Astrocyte of the cerebellum (primary cell): ENCODE measurements at places on chromosomes 13 and 19.
A peak's percentile ranks its signal among the peaks of the same experiment; 100 is the strongest.

DNA sequence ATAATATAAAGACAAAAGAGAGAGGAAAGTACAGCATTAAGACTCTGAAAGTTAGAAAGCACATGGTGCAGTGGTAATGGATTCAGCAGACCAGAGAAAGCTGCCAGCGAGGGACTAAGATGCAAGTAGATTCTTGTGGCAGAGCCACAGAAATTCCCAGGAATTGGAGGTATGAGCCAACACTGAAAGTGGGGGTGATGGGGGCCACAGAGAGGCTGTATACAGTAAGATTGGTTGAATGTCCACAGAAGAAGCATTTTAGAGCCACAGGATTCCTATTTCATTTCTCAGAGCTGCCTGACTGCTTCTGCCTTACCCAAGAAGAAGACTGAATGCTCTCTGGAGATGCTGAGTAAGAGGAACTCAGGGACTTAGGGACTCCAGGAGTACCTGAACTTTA, 295.0 kb downstream of the LMO7 start:
- DNase-seq, result peak; percentile 13

GRCh38 chr19:18126097-18126496, 26.9 kb upstream of the PIK3R2 start:
- no peak for DNase-seq

- DNase-seq, result no peak
Measured at GRCh38 chr13:25762795-25763377, 288.9 kb downstream of the SHISA2 start.

DNA sequence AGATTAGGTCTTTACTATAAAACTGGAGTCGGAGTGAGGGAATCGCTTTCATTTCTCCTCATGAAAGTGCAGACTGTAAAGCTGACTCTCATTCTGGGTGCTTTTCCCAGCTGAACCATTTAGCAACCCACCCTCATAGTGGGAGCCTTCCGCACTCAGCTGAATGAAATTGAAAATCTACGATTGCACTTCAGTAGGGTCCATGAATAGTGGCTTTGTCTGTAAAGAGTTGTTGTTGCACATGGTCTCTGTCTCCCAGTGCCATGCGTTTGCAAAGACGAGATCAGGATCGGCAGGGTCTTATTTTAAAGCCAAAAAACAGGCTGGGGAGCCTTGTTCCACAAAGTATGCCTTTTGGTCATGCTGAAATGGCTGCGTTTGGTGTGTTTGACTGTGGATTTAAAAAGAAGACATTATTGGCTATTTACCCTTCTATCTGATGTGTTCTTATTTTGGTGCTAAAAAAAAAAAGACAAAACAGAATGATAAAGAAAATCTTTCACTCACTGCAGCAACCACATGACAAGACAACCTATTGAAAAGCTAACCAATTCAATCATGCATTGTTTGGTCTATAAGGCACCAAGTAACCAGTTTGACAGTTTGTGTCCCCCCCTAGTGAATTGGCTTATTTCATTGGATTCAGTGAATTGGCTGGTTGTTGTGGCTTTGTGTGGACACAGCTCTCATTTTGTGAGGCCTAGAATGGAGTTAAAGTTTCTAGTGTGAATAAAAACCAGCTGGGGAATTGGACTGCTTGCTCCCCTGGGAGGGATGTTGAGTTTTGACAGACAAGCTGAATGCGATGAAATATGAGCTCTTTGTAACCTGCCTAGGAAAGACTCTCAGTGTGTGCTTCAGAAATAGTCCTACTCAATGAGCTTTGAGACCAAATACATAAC, 65.6 kb downstream of the ARHGAP35 start:
- DNase-seq, result no peak

- DNase-seq, result peak; percentile 53
Measured at GRCh38 chr13:51681037-51681678, 96.9 kb downstream of the WDFY2 start.

DNA sequence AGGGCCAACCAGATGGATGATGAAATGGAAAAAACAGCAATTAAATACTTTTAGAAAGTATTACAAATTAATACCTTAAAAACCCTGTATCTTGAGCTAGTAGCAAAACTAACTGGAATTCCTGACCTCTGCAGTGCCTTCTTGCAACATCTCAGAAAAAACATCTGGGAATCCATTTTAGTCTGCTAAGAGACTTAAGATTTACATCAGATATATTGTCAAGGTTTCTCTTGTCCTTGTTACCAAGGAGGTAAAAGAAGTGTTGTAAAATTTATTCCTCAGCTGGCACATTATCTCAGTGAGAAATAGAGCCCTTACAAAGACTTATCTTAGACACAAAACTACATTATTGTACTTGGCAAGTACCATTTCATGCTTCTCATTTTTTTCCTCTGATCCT, 18.5 kb downstream of the KCNRG start:
- no peak for DNase-seq

GRCh38 chr19:18989316-18989715, 44.0 kb downstream of the SUGP2 start:
- no peak for DNase-seq

GRCh38 chr13:43284162-43284561, 260.8 kb downstream of the DNAJC15 start:
- no peak for DNase-seq

GRCh38 chr13:41691274-41691673, 233.9 kb downstream of the RGCC start:
- no peak for DNase-seq

GRCh38 chr13:110716247-110716515, 2.7 kb downstream of the ING1 start:
- DNase-seq, result no peak

- DNase-seq, result no peak
Measured at GRCh38 chr13:33543631-33544265, 258.2 kb upstream of the STARD13 start.

DNA sequence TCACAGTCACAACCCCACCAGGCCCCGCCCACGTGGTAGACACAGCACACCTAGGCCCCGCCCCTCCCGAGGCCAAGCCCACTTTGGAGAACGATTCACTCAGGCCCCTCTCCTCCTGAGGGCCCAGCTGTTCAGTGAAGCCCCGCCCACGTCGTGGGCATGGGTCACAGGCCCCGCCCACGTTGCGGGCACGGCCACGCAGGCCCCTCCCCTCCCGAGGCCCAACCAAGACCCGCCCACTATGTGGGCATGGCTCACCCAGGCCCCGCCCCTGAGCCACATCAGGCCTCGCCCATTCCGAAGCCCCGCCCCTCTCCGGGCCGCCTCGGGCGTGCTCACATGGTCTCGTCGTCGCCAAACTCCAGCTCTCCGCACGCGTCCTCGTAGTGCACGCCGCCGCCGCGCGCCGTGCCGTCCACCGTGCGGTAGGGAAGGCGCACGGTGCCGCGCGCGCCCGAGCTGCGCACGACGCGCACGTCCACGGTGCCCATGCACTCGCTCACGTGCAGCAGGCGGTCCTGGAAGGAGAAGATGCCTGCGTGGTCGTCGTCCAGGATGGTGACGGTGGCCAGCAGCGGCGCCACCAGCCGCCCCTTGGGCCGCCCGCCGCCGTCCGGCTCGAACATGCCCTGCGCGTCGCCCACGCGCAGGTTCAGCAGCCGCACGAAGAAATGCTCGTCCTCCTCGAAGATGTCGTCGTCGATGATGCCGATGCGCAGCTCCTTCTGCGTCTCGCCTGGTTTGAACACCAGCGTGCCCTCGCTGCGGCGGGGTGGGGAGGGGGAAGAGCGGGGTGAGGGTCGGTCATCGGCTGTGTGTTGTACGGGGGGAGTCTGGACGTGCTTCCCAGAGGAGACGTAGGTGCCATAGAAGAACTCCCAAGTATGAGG, 24.0 kb downstream of the SLC8A2 start:
- no peak for DNase-seq

DNA sequence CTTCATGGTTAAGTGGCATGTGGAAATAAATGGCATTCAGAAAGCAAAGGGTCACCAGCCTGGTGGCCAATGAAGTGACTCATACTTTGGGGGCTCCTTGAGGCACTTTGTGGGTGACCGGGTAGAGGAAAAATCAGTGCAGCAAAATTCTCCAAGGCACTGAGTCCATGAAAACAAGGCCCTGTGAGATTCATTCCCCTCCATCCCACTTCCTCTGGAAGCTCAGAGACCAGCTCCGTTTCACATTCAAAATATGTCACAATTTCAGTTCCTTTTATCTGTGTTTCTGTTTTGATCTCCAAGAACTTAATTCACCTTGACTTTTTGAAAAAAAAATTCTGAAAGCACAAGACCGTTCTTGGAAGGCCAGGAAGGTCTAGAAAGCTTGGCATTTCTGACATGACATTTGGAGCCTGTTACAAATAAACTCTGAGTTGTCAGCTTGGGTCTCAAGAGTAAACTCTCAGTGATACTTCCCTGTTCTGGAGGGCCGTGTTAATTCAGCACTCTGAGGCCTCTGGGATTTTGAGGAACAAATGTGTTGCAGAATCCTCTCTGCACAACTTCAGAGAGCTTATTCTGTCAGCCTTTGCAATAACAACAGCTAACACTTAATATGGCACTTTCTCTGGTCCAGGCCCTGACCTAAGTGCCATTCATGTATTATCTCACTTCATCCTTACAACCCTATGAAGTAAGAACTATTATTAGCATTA, 6.8 kb downstream of the CYSLTR2 start:
- no peak for DNase-seq

DNA sequence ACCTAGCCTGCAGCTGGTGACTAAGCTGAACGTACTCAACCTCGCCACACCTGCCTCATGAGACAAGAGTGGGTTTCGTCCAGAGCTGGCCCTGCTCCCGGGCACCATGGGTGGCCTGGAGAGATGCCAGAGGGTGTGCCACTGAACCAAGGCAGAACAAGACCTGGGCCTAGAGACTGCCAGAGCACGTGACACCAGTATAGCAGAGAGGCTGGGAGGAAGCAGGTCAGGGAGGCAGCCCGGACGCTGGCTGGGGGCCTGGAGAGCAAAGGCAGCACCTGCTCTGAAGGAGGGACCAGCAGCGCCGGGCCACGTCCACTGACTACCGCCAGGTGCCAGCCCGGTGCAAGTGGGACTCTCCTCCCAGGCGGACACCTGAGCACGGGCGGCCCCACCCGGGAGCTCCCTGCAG, 7.3 kb upstream of the C13orf46 start:
- peak; percentile 70 for DNase-seq

DNA sequence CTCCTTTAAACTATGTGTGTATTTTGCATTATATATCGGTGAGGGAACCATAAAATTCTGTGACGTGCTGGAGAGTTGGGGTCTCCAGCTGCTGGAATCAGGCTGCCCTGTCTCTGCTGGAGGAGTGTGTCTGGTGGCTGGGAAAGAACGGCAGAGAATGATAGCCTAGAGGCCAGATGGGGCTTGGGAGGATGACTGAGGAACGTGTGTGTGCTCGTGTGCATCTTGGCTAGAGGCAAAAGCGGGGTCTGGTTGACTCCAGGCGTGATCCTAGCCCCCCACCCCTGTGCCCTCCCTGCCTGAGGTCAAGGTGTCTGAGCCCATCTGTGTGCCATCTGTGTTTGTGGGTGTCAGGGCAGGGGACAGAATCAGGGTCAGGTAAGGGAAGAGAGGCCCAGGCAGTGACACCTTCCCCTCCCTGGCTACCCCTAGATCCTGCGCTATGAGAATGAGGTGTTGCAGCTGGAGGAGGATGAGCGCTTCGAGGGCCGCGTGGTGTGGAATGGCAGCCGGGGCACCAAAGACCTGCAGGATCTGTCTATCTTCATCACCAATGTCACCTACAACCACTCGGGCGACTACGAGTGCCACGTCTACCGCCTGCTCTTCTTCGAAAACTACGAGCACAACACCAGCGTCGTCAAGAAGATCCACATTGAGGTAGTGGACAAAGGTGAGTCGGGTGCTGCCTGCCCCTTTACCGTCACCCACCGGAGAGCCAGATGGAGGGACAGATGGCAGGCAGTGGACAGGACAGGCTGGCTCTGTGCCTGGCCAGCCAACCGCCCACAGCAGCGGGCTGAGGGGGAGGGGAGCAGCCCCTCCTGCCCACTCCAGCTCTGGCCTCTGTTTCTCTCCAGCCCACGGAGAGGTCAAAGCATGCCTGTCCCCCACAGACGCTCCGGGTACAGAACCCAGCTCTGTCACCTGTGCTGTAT, 3.1 kb downstream of the SCN1B start:
- DNase-seq, result no peak

GRCh38 chr13:28129911-28130693, 8.2 kb upstream of the PAN3 start:
- DNase-seq, result no peak

DNA sequence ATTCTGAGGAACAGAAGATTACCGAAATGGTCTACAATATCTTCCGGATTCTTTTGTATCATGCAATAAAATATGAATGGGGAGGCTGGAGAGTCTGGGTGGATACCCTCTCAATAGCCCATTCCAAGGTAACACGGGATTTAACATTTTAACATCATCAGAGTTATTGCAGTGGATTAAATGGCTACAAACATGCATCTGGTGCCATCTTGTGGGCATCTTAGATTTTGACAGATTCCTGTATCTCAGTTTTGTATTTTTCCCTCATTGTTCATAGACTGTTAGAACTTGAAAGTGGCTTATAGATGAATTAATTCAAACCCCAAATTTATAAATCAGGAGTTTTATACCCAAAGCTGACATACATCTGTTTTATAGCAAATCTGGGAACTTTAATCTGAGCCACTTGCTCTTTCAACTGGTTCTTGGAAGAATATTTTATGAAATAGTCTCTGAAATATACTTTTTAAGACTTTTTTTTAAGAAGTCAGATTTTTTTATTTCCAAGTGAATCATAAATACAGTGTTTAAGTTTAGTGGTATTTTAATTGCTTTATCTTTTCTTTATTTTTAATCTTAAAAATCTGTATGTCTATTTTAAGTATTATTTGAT, 215.2 kb downstream of the NBEA start:
- peak; percentile 53 for DNase-seq

DNA sequence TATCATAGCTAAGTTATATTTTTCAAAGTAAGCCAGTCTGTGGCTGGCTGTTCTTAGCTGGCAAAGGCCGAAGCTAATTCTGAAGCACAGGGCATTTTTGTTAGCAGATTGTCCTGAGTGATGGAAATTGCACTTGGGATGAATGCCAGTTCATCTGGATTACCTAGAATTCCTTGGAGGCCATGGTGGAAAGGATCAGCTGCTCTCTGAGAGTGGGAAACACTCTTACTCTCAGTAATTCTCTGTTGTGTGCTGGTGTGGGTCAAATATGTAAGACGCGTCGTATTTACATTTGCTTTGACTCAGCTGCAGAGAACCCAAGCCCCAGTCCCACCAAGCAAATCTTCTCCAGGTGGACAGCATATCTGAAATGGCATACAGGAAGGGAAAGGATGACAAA, 60.7 kb upstream of the C1QTNF9B start:
- DNase-seq, result no peak

DNA sequence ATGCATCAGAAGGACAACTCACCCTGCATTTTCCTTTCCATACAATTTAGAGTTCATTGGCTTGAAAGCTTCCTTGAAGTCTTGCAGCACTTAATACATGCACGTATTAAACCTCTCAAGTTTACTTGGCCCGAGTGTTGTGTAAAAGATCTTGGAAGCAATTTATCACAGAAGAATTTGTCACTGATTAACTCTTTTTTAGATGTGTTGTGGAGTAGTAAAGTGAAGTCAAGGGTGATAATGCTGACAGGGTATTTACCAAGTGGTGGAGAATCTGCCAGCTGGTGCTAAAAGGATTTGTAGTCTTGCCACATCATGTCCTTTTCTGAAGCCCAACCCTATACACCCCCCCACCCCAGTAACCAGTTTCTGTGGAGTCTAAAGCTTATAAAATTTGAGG, 421.0 kb upstream of the MIR17HG start:
- DNase-seq, result no peak
